ENCODE measurements at places on chromosomes 16 and 17.

DNA sequence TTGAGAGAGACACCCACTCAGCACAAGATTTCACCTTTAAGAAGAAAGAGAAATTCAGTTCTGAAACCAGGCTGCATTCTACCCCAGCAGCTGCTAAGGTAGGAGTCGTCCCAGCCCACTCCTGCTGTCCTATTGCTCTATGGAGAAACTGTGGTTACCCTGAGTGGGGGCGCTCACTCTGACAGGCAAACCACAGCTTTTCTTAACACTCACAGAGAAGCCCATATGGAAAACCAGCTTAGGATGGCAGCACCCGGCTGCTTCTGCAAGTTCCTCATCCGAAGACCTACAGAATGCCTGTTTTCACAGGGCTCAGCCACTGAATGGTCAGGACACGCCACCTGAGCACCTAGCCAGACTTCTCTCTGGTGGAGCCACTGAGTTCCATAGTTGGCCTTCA, 7.5 kb downstream of the ATP5PD start:
- DNase-seq = no peak

- no peak for DNase-seq
Observed at GRCh38 chr17:46157443-46158062, 35.7 kb downstream of the KANSL1 start.

GRCh38 chr16:70800311-70800710, 647 bp downstream of the VAC14 start:
- DNase-seq = no peak

- DNase-seq = no peak
Observed at GRCh38 chr16:89410322-89410721, 80.0 kb downstream of the ANKRD11 start.

GRCh38 chr17:77045441-77046041, 95.2 kb upstream of the SEC14L1 start:
- no peak for DNase-seq

DNA sequence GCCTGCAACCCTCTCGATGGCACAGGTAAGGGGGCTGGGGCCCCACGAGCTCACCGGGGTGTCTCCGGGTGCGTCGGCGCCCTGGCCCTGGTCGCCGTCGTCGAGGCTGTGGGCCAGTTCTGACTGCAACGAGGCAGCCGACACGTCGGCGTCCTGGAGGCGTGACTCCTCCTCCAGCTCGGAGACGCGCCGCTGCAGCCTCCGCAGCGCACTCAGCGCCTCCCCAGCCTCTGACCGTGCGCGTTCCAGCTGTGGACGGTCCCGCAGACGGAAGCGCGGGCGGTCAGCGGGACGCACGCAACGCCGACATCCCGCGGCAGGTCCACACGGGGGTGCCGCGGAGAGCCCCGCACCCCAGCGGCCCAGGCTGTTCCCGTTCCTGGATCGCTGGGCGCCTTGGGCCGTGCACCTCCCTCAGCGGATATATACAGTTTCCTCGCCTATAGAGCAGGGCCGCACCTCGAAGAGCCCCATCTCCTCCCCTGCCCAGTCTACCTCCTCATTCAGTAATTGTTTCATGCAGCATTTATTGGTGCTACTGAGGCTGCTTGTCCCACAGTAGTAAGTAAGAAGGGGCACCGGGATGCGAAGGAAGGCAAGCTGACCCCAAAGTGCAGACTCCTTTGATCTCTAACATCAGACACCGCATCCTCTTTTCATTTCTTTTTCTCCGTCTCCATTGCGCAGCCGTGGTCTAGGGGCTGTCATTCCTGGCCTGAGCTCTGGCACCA, 5.8 kb downstream of the THOC6 start:
- DNase-seq = no peak
